ENCODE measurements at places on chromosomes 3 and 15.
A peak's percentile ranks its signal among the peaks of the same experiment; 100 is the strongest.

DNA sequence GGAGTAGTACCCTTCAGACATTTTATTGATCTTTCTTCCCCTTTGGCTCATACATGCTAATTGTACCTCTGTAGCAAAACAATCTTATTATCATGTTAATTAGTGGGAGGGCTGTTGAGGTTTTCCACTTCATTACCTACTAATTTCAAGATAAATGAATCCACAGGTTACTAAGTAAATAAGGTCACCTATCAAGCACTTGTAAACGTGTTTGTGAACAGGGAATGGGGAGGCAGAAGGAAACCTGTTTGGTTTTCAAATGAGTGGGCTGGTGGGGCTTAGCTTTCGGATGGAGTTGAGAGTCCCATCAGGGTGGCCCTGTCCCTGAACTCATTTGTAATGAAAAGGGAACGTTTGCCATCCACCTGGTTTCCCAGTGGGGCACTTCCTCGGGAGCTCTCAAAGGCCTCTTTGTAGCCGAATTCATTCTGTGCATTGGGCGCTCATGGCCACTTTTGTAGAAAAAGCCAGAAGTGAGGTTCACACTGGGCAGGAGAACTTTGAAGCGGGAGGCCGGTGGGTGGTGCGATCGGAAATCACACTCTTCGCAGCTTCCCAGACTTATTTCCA is 419.8 kb upstream of the NR2F2 start:
- no peak for DNase-seq

- no peak for DNase-seq
Measured at GRCh38 chr3:53075743-53076140, 29.9 kb upstream of the SFMBT1 start.

DNA sequence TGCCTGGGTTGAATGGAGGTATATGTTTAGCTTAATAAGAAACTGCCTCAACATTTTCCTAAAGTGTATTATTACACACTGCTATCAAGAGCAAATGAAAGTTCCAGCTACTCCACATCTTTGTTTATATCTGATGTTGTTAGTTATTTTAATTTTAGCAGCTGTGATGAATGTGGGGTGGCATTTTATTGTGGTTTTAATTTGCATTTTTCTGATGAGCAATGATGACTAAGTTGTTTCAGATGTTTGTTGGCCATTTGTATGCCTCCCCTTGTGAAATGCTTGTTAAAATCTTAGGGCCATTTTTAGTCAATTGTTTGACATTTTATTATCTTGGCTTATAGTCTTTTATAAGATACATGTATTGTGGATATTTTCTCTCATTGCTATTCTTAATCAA is 260.4 kb upstream of the SLCO3A1 start:
- DNase-seq: peak; percentile 25

DNA sequence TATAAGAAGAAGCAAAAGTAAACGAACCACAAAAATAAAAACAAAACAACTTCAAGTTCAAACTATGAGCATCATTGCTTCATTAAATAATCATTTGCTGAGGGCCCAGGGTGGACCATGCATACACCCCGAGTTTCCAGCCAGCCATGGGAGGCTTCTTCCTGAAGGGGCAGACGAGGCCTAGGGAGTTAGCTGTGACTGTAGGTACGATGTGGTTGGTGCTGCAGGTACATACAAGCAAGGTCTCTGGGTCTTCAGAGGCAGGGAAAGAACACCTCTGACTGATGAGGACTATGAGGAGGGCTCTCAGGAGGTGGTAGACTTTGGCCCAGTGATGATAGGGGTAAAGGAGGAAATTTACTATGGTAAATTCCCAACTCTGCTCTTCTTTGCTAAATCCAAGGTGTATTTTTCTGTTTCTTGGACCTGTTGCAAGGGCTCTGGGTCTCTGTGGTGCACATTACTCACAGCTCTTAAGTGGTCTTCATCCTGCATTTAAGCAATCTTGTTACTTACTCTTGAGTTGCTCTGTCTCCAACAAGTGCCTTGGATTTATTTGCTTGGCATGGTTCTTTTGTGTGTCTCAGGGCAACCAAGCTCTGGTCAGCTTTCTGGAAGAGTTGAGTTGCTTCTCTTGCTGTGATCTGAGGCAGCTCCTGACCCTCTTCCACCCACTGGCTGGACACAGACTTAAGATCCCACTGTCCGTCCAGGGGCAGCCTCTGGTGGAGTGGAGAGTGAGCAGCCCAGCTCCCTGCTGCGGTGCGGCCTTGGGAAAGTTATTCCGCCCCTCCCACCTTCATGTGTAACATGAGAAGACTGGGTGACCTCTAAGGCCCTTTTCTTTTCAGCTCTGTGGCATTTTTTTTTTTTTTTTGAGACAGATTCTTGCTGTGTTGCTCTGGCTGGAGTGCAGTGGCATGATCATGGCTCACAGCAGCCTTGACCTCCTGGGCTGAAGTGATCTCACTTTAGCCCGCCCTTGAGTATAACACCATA is 56.1 kb upstream of the KIF23 start:
- DNase-seq: peak; percentile 74

- DNase-seq: peak; percentile 16
Measured at GRCh38 chr3:144142151-144142840, 170.7 kb downstream of the DIPK2A start.

GRCh38 chr3:40690749-40691451 is 166.1 kb downstream of the ZNF621 start:
- no peak for DNase-seq

- DNase-seq: no peak
Measured at GRCh38 chr3:139710212-139710611, 32.4 kb upstream of the NMNAT3 start.

All from EH (cell line).